ENCODE measurements at places on chromosomes 1 and 21.

DNA sequence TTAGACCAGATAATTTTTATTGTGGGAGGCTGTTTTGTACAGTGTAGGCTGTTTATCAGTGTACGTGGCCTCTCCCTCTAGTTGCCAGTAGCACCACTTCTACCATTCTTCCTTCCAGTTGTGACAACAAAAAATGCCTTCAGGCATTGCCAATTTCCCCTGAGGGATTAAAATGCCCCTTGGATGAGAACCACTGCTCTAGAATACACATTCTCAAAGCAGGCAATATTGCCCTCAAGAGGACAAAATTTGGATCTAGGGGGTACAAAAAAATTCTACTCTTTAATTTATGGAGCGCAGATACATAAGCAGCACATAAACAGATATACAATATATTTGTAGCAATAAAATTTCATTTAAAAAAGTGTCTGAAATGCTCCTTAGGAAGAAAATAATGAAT is 674.6 kb downstream of the PTPRC start:
- DNase-seq: no peak

GRCh38 chr1:65084066-65084465 is 63.9 kb upstream of the AK4 start:
- DNase-seq: no peak

DNA sequence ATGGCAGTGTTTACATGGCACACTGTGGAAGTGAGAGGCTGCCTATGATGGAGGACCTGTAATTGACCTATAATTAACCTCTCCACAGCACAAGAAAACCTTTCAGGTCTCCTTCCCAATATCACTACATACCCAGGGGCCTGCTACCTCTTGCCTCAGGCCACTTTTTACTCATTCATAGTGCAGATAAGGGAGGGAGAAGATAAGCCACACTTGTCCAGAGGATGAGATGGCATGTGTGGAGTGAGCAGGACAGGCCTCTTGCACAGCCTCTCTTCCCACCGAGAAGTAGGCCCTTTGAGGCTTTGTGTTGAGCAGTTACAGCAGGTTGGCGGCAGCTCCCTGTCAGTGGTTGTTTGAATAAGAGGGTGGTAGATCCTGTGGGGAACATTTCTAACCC is 31.1 kb upstream of the IKBKE start:
- DNase-seq: no peak

DNA sequence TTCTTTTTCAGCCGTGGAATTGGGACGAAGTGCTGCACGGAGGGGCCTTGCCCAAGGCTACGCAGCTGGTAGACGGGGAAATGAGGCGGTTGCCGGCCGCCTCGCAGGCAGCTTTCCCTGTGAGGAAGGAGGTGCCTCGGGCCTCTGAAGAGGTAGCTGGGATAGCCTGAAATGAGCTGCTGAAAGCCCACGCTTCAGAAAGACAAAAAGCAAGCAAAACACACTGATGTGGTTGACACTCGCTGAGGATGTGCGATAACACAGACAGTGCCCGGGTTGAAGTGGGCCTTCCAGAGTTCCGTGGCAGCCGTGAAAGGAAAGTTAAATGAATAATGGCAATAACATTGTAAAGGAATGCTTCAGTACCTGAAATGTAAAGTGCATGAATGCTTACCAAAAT is 47.2 kb downstream of the S1PR1 start:
- no peak for DNase-seq

GRCh38 chr21:37642493-37642892 is 273.8 kb downstream of the KCNJ6 start:
- DNase-seq: no peak

- no peak for DNase-seq
Observed at GRCh38 chr1:32917521-32917920, 16.3 kb upstream of the TMEM54 start.

GRCh38 chr1:162161916-162162550 is 92.5 kb downstream of the NOS1AP start:
- DNase-seq: no peak

DNA sequence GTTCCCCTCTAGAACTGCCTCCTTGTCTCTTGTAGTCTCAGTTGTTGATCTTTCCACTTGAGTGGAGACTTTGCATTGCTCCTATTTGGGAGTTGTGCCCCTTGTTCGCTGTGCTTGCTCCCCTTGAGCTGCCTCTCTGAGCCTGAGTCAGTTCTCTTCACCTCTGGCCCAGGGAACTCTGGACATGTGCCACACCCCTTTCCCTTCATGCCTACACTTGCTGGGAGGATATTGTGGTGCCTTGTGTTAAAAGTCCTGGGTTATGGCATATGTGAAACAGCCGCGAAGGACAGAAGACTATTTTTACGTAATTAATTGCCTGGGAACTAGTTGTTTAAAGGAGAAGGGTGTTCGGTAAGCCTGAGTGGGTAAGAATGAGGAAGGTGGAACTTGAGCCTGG is 32.2 kb upstream of the RPTN start:
- DNase-seq: no peak

Measured in vagina (tissue), 2 donors.